ENCODE measurements at places on chromosomes 2 and 18. TPM values are rescaled to one million over a fixed set of nuclear protein-coding genes. Genes with fewer than 3 reads are reported as not detected.

Gene EFR3B
- 17.9 TPM for total RNA-seq

Gene MC4R
- total RNA-seq, result not detected

Gene REG1B
- total RNA-seq, result not detected

Gene DCDC2C
- total RNA-seq, result 0.24 TPM

Gene NXPH2
- not detected for total RNA-seq

Gene TSPYL6
- total RNA-seq, result not detected

Gene ROCK2
- 32.2 TPM for total RNA-seq

Gene PPP1R1C
- total RNA-seq, result 2.0 TPM

Data from A549 treated with DMSO at 1 μM for 4 hours (cell line).